MV-4-11 (cell line): ENCODE measurements at places on chromosomes 3 and 15.
A peak's percentile ranks its signal among the peaks of the same experiment; 100 is the strongest.

GRCh38 chr3:39388741-39389248 is 5.6 kb downstream of the SLC25A38 start:
- DNase-seq = no peak

DNA sequence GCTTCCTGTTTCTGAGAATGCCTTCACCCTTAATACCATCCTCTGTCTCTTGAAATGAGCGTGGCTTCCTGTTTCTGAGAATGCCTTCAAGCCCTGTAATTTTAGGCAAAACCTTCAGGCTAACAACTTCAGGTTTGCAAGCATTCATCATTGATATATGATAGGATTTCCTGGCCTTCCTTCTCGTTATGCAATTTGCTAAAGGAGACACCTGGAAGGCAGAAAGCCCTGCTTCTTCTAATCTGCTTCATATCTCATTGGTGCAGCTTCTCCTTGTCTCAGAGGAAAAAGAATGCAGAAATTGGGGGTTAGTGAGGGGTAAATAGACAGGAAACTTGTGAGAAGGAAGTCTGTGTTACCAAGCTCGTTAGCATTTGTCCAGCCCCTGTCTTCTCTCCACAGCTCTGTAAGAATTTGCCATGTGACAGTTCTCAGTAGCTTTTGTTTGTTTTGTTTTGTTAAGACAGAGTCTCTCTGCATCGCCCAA is 7.3 kb downstream of the ARL6IP5 start:
- peak; percentile 86 for DNase-seq

DNA sequence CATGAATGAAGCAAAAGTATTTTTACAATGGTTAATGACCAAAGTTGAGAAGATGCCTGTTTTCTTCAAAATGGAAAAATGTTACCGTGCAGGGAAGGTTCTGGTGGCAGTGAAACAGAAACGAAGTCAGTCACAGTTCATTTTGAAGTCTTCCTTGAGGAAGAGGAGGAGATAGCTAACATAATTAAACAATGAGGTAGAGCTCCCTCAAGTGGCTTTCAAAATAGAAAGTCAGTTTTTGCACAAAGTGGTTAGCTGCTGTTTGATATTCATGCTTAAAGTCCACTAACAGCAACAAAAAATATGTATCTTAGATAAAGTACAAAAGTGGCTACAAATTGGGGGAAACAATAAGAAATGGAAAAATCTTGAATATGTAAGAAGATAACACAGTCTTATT is 87.3 kb downstream of the TFG start:
- peak; percentile 15 for DNase-seq

- DNase-seq = no peak
Observed at GRCh38 chr3:28117598-28117997, 123.8 kb upstream of the CMC1 start.

- peak; percentile 64 for DNase-seq
Observed at GRCh38 chr3:45055032-45055410, 28.9 kb downstream of the CLEC3B start.

- DNase-seq = no peak
Observed at GRCh38 chr15:95580121-95580520, 750.4 kb upstream of the NR2F2 start.

GRCh38 chr15:33586786-33587697 is 276.3 kb downstream of the RYR3 start:
- DNase-seq = no peak

- DNase-seq = no peak
Observed at GRCh38 chr3:10996345-10997013, 3.9 kb downstream of the SLC6A1 start.

GRCh38 chr3:31311559-31311958 is 221.2 kb upstream of the STT3B start:
- DNase-seq = no peak

DNA sequence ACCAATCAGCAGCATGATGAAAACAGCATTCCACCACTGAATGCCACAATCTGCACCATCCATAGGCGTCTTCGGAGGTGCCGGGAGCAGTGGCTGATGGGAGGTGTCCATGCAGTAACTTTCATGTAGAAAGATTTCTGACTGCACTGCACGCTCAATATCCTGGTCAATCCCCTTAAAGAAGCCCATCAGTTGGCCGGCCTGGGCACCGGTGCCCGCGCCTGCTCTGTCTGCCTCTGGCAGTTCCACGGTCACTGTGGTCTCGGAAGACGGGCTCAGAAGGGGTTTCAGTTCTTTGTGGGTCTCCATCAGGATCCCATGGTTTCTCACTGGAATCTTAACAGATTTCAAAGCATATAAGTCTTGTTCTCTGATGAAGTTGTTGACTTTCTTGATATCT is 3.9 kb downstream of the LYSMD4 start:
- DNase-seq = no peak

GRCh38 chr3:133271042-133271441 is 128.8 kb upstream of the BFSP2 start:
- DNase-seq = no peak

DNA sequence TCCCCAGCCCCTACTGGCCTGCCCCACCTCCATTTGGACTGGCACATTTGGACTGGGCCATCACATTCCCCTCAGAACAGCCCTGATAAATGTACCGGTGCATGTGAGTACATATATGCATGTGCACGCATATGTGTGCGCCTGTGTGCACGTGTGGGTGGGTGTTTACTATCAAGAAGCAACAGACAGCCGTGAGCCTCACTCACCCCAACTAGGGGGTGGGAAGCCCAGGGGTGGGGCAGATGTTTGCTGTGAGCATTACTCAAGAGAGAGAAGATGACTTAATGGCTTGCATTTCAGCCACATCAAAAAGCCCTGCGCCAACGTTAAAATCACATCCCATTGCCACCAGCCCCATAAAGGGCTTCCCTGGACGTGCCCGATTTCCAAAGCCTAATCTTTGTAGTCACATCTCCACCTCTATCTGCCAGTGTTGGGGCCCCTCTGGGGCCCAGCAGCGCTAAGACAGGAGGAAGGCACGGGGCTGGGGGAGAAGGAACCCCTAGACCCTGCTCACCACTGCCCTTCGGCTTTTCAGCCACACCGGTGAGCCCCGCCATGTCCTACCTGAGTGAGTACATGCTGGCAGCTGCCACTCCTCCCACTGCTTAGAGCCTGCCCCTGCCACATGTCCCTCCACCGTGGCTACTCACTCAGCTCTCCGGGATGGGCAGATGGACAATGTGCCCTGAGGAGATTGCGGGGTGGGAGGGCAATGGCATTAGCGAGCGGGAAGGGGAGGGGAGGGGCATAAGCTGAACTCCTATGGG is 10.9 kb downstream of the ITIH3 start:
- no peak for DNase-seq

- DNase-seq = no peak
Observed at GRCh38 chr3:70716832-70717231, 404.4 kb upstream of the MDFIC2 start.

GRCh38 chr3:18424213-18424728 is 868 bp downstream of the SATB1 start:
- DNase-seq = no peak

DNA sequence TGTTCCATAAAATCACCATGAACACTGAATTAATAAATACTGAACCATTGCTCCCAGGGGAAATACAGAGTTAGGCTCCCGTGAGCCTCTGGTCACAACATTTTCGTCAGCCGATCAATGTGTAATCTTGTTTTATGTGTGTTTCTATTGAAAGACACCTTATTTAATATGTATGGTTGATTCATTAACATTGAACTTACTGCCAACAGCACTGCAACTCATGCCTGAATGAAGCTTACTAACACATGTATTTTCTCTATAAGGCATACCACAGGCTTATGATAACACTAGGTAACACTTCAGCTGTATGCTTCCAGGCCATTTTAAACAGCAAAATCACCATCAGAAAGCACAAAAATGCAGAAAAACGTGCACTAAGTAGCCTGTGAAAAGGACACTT is 9.1 kb upstream of the REC114 start:
- no peak for DNase-seq

- no peak for DNase-seq
Observed at GRCh38 chr15:57743424-57743823, 36.9 kb downstream of the POLR2M start.

DNA sequence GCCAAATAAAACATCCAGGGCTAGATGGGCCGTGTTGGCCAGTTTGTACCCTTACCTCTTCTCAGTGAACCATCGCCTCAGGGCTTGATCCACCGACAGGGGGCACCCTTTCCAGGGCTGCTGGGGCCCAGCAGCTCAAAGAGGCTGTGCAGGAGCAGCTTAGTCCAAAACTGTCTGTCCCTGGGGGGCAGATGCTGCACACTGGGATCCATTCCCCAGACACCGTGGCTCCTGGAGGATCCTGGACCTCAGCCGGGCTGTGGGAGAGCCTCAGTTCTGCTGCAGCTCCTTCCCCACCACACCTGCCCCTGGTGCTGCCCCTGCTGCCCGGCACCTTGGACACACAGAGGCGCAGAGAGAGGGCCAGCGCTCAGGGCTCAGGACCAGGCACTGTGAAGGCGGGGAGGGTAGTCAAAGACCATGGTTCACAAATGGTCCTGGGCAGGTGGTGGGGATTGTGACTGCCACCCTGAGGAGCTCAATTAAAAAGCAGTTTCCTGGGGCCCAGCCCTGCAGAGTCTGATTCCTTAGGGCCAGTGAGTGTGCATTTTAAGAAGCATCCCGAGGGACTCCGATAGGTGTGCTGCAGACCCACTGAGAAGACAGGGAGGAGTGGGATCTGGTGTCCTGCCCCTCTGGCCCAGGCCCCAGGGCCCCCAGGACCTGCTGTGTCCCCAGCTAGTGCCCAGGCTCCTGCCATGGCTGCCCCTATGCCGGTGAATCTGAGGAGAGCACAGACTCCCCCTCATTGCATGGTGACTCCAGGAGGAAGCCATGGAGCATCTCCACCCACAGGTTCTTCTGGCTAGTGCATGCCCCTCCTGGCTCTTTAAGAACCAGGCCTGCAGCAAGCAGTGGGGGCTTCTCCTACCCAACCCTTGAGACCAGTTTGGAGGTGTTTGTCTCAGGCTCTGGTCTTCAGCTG is 86.5 kb upstream of the PRR20G start:
- DNase-seq = no peak
